ENCODE measurements at places on chromosomes 3 and 15. TPM values are rescaled to one million over a fixed set of nuclear protein-coding genes. Genes with fewer than 3 reads are reported as not detected.

DNA sequence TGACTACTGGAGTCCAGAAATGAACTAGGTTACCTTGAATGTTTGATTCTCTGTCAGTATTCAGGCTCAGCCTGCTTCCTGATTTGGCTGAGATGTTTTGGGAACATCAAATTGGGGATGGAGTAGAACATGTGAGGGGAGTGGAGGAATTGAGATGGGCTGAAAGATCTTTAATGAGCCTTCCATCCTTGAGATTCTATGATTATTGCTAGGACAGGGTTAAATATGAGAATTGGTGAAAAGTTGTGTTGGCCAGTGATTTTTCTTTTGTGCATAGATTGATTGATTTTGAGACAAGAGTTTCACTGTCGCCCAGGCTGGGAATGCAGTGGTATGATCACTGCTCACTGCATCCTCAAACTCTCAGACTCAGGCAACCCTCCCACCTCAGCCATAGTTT is 32.4 kb downstream of the IQGAP1 start:
- no peak for DNase-seq

DNA sequence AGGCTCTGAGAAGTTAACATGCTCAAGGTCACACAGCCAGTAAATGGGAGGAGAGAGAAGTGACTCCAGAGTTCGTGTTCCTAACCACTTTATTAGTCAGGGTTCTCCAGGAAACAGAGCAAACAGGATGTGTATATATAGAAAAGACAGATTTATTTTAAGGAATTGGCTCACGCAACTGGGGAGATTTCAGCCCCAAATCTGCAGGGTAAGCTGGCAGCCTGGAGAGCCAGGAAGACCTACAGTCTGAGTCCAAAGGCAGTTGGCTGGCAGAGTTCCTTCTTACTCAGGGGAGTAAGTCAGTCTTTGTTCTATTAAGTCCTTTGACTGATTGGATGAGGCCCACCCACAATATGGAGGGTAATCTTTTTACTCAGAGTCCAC is 118.2 kb upstream of the PROK2 start:
- DNase-seq: no peak

The IMPG2 gene
- total RNA-seq: 0.78 TPM

The SUSD5 gene
- total RNA-seq: 10.1 TPM
